ENCODE measurements at places on chromosomes 1 and 21.

GRCh38 chr1:64084451-64084850 is 119.0 kb upstream of the UBE2U start:
- DNase-seq = no peak

DNA sequence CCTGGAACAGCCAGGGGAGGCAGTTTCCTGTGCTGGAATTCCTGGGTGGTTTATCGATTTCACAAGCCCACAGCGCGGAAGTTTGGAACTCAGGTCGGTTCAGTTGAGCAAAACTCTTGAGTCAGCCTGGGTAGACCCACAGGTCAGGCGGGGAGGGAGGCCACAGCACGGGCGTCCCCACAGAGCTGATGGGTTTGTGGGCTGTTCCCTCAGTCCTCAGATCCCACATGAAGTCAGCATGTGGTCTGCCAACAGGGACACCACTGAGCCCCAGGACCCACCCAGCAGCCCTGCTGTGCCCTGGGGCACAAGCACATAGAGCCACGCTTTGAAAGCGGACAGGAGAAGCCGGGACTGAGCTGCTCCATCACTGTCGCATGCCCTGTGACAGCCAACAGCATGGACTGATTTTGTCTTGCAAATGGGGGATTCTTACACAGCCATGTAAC is 17.4 kb downstream of the BMP8A start:
- DNase-seq = no peak

DNA sequence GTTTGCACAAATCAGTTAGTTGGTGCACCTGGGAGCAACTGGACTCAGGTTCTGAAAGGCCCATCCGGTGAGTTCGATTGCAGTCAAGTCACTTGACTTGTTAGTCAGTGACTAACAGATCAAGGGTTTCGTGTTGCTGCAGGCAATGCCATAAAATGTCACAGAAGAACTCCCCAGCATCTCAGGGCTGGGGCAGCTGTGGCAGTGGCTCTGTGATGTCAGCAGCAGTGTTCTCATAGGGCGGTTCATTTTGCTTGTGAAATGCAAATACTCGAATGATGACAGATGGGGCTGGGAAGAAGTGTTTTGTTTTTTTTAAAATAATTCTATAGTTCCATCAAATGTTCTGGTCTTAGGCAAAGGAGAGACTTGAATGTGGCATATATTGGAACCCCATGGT is 287.8 kb downstream of the LMX1A start:
- DNase-seq = no peak

- DNase-seq = no peak
These were observed 33.3 kb downstream of the BMP8A start for GRCh38 chr1:39524591-39525365.

DNA sequence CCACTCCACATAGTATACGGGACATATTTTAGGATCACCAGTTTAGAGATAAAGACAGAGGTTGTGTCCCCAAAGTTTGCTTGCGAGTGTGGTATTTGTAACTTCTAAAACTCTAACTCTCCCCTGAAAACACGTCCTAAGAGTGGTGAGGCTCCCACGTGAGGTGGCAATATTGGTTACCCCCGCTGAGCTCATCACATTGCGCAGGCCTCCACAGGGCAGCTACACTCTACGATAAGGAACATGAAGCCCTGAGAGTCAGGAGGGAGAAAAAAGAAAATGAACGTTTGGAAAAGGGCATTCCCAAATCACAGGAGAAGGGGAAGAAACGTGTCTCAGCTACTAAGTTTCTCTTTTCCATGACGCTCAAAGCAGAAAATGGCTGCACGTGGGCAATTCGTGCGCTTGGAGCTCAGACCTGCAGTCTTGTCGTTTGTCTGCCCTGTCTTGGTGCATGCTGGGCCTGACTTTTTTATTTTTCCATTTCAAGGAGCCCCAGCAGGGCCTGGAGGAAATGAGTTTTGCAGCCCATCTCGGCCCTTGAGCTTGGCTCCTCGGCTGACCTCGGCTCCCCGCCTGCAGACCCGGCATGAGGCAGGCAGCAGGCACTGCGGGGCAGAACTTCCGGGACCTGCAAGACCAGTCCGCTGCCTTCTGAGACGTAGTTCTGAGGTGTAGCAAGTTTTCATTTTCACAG is 25.7 kb downstream of the ERG start:
- DNase-seq = no peak

- no peak for DNase-seq
These were observed 44.3 kb downstream of the ERICH3 start for GRCh38 chr1:74629283-74629682.

DNA sequence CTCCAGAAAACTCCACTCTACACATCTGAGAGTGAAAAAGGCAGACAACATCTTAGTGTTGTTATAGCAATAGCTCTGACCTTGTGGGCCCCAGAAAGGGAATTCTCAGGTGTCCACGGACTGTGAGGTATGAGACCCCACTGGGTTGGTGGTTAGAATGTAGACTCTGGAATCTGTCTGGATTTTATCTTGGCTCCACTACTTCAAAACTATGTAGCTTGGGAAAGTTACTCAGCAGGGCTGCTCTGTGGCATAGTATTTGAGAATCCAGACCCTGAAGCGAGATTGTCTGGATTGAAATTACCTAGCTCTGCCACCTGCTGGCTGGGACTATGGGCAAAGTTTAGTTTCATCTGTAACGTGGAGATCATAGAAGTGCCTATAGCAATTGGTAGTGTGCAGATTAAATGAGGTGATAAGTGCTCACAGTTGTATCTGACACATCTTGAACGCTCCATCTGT is 25.8 kb downstream of the PRDM2 start:
- DNase-seq = peak; percentile 42

DNA sequence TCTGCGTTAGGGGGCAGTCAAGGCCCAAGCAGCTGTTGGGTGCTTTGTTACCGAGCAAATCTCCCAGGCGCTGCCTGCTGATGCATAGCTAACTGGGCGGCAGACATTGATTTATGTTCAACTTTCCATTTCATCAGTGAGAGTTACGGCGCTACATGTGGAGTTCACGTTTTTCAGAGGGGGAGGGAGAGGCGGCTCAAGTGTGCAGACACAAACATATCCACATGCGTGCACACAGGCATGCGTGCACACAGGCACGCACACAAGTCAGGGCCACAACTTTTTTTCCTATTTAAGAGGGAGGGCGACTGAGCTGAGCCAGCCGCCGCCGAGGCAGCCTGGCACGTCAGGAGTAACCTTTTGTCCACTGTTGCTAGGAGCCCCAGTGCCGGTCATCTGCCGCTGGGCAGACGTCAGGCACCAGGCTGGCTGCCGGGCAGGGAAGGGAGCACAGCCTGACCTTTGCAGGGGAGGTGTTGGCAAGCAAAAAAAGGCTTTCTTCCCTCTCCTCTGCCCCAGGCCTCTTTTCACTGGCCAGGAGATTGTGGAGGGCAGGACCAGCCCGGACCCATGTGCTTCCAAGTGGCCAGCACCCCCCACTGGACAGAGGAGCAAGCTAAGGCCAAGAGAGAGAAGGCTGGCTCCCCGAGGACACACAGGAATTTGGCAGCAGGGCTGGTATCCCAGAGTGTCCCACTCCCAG is 73.3 kb downstream of the MRPL37 start:
- no peak for DNase-seq

GRCh38 chr1:156627313-156627880 is 8.2 kb downstream of the HAPLN2 start:
- DNase-seq = no peak

DNA sequence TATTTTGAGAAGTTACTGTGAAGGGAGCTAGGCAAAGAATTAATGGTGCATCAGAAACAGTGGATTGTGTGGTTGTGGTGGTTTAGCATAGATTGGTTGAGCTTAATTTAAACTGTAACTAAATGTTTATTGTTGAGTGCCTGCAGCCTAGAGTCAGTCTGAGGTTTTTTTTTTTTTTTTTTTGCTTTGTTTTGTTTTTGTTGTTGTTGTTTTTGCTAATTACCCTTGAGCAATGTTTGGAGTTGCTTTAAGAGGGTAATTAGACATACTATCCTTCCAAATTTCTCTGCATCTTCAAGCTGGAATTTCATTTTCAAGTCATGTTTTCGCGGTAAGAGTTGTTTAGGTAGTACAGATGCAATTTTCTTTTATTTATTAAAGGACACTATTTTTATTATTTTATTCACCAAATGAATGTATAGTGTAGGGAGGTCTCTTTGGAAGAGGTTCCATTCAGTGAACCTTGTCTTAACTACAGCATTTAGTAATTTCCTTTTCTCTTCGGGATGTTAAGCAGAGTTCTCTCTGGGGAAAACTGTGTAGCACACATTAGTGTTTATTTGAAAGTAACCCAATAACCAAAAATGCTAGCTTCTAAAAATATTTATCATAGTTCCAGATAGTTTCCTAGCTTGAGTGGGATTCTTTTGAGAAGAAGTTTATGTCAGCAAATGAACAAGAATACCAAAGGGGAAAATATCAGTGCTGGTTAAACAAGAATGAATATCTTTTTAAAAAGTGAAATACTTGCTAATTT is 82.3 kb downstream of the CLIC4 start:
- no peak for DNase-seq

DNA sequence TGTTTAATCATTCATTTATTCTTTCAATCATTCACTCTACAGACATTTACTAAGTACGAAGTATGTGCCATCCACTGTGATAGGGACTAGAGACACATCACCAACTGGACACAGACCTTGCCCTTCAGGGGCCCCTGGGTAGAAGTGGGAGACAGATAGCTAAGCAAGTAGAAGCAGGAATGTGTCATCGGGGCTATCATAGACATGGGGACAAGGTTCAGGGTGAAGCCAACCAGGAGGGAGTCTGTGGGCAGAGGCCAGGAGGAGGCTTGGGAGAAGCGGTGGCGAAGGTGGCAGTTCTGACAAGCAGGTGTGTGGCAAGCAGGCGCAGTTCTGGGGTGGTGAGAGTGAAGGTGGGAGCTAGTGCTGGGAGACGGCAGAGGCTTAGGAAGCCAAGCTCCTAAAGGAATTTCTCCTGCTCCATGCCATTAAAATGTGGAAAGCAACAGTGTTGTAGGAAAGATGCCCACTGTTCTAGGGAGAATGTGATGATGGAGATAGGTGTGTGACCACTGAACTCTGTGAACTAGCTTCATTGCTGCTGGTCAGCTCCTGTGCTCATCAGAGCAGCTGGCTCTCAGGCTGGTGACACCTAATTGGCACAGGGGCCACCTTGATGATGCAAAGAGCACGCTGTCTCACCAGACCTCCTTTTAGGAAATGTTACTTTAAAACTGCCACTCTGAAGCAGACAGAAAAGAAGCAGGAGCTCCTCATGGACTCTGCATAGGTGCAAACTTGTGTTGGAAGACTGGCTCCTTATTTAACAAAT is 79.7 kb upstream of the LPGAT1 start:
- DNase-seq = no peak

GRCh38 chr1:86500714-86501113 is 32.0 kb downstream of the CLCA1 start:
- DNase-seq = no peak

GRCh38 chr1:196030455-196030854 is 577.8 kb downstream of the KCNT2 start:
- no peak for DNase-seq

Measured in activated effector memory CD4-positive, alpha-beta T cell treated with Interleukin-2 at 50 U/mL for 16 hours (primary cell).